ENCODE measurements at places on chromosomes 1 and 21. TPM values are rescaled to one million over a fixed set of nuclear protein-coding genes. Genes with fewer than 3 reads are reported as not detected.

MYOC gene
- polyA plus RNA-seq: not detected

S100B gene
- polyA plus RNA-seq: 0.21 TPM

TSPAN2 gene
- 0.17 TPM for polyA plus RNA-seq

CRNN gene
- polyA plus RNA-seq: not detected

LRRC3 gene
- polyA plus RNA-seq: 1.3 TPM

CYP4A11 gene
- not detected for polyA plus RNA-seq

ELAVL4 gene
- polyA plus RNA-seq: not detected

C2CD2 gene
- 27.6 TPM for polyA plus RNA-seq

ANGPTL3 gene
- polyA plus RNA-seq: not detected
